ENCODE measurements at places on chromosomes 7 and 10.

- DNase-seq, result no peak
Measured at GRCh38 chr7:46679671-46680070, 758.6 kb upstream of the IGFBP3 start.

DNA sequence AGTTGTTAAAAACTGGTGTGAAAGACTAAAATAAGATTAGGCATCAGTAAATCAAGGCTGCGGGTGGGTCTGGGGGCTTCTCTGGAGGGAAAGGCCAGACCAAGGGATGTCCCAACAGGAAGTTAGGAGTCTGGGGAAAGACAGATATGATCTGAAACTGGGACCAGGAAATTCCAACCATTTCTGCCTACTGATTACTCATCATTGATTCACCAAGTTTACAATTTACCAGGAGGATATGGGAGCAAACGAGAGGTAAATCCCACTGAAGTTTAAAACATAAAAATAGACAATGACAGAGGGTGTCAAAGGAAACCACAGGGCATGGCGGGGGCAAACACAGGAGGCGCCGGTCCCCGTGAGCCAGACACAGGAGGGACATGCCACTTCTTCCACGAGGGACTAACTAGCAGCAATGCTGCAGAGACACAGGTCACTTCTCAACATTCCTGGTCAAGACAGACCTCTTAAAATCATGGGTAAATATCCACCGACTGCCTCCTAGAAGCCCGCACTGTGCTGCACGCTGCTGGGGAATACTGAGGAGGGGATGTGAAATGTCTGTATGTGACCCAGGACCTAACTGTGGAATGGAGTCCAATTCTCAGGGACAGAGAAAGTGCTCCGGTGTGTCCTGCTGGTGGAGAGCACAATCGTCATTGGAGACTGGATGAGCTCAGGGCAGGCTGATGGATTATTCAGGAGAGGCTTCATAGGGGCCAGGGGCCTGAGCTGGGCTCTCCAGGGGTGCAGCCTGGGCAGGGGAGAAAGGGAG, 153.4 kb upstream of the KLF14 start:
- DNase-seq, result no peak

- DNase-seq, result no peak
Measured at GRCh38 chr7:82805527-82805960, 357.1 kb downstream of the PCLO start.

GRCh38 chr10:122725768-122726167, 26.1 kb upstream of the C10orf120 start:
- no peak for DNase-seq

DNA sequence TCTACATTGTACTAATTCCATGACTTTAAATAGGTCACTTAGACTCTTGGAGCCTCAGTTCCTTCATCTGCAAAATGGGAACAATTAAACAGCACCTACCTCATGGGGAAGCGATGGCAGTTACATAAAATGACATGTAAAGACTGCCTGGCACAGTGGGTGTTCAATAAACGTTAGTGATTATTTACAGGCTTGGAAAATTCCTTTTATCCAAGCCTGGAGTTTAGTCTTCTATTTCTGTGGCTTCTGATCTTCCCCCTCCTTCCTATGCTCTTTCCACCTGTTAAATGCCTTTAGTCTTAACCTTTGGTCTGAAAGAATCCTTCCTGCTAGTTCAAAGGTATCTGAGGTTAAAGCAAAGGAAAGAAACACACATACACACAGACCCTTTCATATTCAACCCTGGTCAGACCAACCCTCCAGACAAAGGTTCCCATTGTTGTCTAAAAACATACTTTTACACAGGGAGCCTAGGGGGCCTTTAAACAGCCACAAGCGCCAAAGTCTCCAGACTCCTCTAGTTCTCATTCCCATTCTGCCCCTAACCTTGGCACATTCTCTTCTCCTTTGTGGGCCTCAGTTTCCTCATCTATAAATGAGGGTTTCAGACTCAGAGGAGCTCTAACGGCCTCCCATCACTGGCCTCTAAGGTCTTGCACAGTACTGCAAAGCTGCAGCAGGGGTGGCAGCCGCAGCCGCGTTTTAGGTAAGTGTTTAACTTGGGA, 21.4 kb downstream of the SORBS1 start:
- no peak for DNase-seq

DNA sequence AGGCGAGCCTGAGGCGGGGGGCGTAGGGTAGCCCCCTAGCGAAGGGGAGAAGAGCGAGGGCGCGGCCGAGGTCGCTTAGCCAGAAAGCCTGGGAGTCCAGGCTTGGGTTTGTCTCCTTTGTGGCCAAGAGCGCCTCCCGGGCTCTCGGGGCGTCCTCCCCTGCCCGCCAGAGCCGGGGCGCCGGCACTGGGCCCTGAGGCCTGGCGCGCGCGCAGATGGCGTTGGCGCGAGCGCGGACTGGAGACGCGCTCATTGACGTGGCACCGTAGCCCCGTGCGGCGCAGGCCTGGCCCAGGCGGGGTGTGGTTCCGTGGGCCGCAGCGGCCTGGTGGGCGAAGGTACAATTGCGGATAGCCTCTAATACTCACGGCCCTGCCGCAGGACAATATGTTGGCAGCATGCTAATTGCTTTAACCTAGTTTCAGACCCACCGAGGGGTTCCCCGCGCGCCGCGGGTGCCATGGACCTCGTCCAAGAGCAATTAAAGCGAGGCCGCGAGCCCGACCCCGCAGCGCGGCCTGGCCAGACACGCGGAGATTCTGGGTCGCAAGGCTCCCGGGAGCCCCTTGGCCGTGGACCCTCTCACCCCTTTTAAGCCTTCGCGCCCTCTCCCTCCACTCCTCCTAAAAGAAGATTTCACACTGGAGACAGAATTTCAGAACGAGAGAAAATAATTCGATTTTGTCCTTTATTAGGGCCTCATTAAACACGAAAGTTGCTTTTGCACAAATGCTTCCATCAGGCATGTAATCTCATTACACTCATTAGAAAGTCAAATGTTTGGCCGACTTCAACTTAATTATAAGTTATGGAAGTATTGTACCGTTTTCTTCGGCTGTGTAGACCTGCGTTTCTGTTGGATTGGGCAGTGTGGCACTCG, 3.1 kb downstream of the PTF1A start:
- DNase-seq, result no peak

- no peak for DNase-seq
Measured at GRCh38 chr10:77800738-77801266, 125.8 kb downstream of the DLG5 start.

GRCh38 chr10:1293636-1294435, 237.7 kb downstream of the WDR37 start:
- DNase-seq, result no peak

DNA sequence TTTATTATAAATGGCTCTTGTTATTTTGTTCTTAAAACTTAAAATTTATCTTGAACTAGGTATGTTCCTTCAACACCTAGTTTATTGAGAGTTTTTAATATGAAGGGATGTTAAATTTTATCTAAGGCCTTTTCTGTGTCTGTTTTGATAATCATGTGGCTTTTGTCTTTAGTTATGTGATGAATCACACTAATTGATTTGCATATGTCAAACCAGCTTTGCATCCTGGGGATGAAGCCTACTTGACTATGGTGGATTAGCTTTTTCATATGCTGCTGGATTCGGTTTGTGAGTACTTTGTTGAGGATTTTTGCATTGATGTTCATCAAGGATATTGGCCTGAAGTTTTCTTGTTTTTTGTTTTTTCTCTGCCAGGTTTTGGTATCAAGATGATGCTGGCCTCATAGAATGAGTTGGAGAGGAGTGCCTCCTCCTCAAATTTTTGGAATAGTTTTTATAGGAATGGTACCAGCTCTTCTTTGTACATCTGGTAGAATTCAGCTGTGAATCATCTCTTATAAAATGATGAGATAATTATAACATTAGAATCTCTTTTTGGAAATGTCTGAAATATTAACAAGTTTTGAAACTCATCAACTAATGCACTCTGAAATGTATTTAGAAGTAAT, 78.7 kb upstream of the AGR3 start:
- DNase-seq, result no peak

DNA sequence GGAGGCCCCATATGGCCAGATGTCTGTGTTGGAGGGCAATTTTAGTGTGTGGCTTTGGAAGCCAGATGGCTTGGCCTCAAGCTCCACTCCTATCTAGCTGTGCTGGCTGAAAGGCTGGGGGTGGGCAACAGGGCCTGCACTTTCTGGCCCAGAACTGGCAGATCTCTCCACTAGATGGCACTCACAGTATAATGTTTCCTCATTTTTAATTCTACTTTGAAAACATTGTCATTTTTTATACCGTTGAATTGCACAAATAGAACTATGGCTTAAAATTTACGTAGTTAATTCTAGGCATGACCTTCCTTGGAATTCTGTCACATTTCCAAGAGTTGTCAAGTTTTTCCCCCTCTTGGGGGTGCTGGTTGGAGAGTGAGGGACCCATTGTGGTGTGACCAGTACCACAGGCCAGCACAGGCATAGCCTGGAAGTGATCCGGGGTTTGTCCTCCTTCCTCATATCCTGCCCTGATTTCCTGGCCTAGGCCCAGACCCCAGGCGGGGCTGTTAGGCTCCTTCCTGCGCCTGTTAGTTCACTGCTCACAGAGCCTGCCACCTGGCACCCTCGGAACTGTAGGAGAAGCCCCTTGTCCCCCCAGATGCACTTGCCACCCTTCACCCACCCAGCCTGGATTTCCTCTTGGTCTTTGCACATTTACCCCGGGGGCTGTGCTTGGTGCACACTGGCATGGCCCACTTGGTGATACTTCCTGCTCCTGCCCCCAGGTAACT, 52.8 kb downstream of the ARHGAP22 start:
- DNase-seq, result peak; percentile 18

- no peak for DNase-seq
Measured at GRCh38 chr7:69032848-69033247, 565.4 kb upstream of the AUTS2 start.

DNA sequence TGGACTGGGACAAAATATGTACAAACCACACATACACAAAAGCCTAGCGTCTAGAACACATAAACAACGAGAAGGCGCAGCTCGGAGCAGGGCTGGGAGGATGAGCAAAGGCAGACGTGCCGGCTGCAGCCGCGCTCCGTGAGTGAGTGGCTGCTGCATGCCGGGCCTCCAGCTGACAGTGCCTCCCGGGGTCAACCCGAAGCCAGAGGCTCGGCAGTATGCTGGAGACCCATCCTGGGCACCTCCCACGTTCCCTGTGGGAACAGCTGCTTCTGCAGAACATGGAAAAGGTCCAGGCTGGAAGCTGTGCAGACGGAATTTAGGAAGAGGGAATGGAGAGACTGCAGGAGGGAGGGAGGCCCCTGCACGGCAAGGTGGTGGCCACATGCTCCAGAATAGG, 3.6 kb upstream of the GPR146 start:
- no peak for DNase-seq

GRCh38 chr7:147593271-147594057, 997.1 kb upstream of the C7orf33 start:
- no peak for DNase-seq

DNA sequence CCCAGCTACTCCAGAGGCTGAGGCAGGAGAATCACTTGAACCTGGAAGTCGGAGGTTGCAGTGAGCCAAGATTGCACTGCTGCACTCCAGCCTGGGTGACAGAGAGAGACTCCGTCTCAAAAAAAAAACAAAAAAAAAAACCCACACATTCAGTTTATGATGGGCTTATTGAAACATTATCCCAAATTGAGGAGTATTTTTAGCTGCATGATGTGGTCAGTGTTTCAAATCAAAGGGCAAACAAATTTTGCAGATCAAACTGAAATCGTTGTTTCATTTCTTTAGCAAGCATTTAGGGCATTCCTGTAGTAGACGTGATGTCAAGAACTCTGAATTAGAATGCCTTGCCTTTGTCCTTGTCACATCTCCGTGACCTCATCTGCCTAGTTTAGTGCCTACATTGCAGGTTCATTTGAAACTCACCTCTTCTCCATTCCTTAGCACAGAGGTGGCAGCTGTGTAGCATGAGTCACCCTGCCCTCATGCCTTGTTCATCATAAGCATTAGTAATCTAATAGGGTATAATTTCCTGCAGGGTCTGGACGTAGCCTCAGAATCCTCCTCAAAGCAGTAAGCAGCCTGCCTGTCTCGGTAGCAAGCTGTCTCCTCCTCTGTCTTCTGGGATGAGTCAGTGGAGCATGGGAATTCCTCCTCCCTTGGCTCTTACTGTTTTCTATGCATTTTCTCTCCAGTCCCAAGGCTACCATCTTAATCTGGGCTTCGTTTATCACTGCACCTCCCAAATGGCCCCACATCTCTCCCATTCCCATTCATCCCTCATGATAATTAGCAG, 73.8 kb downstream of the CUL1 start:
- DNase-seq, result no peak

Data from neuronal stem cell (in vitro differentiated cells).